ENCODE measurements at places on chromosomes 7 and 10. TPM values are rescaled to one million over a fixed set of nuclear protein-coding genes. Genes with fewer than 3 reads are reported as not detected.

Gene SGMS1
- 34.2 TPM for total RNA-seq

Gene UBE2D1
- 10.3 TPM for total RNA-seq

Gene JAKMIP3
- total RNA-seq = 0.07 TPM

Gene CPEB3
- total RNA-seq = 0.92 TPM

Gene SEC31B
- 2.4 TPM for total RNA-seq

Data from pulmonary artery endothelial cell (primary cell).